Body of pancreas (tissue), 4 donors: ENCODE measurements at places on chromosomes 2 and 18.

GRCh38 chr18:57581301-57581934 lies 5.1 kb downstream of the FECH start:
- no peak for DNase-seq

GRCh38 chr2:25885933-25886332 lies 7.6 kb upstream of the ASXL2 start:
- no peak for DNase-seq

- DNase-seq: no peak
These were observed 339.6 kb downstream of the TRIB2 start for GRCh38 chr2:13056259-13056843.

DNA sequence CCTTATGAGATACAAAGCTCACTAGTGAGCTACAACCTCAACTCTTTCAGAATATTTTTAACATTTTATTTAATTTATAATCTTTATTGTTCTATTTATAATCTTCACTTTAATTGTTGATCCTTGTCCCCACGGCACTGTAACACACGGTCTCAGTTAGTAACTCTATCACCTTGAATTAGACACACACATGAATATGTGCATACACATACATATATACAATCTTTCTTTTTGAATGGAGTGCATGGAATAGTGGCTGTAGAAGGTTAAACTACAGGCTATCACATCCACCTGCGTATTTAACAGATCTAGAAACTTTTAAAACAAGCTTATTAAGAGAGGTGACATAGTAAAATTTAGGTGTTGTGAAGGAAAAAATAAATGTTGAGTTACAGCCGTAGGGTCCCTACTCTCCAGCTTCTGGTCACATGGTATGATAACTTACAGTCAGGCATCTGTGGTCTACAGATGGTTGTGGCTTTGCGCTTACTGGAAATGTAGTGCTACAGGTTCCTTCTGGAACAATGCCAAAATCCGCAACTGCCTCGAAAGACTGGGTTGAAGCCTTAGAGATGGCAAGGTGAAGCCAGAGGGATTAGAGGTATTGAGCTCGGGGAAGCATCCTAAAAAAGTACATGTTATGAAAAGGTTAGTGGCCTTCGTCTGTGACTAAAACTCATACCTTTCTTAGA lies 1324.1 kb upstream of the SLC39A10 start:
- no peak for DNase-seq

DNA sequence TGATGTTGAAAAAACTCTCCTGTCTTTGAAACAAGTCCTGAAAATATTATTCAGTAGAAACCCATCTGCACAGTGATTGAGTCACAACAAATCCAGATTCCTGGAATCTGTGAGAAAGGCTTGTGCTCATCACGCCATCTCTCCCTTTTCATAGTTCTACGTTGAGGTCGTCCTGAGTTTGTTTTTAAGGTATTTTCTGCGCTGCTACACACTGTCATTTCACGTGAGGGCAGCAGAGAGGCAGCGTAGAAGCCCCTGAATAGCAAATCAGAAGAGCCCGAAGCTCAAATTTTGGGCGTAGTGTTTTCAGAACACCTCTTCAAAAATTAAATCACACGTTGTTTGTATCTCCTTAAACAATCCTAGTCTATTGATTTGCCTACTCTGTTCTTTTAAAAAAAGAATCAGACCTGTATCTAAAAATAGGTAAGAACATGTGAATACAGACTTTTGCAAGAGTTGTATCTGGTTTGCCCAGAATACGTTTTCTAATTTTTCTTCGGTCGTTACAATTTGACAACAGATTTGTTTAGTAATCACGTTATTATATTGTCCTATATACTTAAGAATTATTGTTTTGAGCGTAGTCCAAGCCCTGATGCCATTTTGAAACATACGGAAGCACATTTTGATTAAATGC lies 61.6 kb upstream of the SLC38A11 start:
- DNase-seq: peak; percentile 32

DNA sequence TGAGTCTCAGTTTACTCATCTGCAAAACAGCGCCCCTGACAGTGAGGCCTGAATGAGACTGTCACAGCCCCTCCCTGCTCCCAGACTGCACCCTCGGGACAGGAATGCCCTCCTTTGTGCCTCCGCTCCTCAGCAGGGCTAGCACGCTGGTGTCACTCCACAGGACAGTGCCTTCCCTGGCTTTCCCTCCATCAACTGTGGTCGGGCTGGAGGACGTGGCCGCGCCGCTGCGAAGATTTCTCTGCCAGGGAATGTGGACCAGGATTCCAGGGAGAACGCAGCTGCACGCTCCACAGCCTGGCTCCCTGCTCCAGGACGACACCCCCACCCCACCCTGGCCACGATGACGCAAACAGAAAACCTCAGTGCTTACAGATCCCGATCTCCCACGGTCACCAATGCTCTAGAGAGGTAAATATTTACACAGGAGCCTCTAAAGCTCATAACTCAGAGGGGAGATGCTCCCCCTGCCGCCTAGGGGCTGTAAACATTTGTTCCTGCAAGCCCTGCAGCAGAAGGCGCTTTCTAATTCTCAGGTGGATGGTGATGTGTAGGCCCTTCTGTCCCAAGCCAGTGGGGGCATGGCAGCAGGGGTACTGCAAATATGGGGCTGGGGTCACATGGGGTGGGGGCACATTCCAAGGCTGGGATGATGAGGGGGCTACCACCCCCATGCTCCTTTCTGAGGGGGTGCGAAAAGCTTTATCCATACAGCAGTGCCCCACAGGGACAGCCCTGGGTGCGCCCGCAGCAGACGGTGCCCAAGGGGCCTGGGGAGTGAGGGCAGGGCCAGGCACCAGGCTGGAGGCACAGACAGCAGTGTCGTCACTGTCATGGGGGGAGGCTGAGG lies 12.4 kb downstream of the HS6ST1 start:
- peak; percentile 65 for DNase-seq

DNA sequence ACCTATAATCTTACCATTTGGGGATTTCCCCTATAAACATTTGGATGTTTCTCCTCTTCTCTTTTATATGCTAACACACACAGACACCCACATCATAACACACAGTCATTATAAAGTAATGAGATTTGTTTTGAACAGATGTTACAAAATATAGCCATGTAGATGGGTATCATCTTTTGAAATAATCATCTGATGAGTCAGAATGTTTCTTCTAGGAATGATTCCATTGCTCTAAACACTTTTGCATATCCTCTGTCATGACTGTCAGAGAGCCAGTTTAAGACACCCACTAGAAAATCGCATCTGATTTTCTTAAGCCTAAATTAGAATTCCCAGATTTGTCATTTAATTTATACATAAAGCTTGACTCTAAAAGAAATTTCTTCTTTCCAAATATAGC lies 442.6 kb downstream of the CMPK2 start:
- no peak for DNase-seq

- DNase-seq: no peak
These were observed 120.9 kb upstream of the RND3 start for GRCh38 chr2:150608341-150608740.

DNA sequence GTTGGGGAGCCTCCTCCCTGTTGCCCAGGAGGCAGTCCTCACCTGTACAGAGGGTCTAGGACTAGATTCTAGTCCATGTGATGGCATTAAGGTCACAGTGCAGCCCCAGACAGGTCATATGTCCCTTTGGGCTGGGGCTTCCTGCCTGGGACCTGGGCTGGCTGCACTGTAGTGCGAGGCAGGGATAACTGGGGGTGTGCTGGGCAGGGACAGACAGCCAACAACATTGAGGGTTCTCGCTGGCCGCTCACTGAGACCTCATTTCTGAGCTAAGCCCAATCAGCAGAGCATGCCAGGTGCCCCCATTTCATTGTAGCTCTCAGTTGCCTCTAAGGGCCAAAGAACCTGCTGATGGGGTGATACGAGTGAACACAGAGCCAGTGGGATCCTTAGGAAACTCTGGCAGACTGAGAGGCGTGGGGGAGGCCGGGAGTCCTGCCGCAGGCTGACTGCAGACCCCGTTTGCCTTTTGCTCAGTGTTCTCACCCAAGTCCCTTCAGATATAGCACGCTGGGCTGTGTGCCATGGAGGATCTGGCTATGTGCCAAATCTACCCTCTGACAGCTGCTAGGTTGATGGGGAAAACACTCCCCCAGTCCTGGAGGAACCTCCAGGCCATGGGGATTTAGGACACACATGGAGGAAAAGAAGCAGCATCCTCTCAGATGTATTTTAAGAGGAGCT lies 51.9 kb downstream of the DYSF start:
- no peak for DNase-seq

DNA sequence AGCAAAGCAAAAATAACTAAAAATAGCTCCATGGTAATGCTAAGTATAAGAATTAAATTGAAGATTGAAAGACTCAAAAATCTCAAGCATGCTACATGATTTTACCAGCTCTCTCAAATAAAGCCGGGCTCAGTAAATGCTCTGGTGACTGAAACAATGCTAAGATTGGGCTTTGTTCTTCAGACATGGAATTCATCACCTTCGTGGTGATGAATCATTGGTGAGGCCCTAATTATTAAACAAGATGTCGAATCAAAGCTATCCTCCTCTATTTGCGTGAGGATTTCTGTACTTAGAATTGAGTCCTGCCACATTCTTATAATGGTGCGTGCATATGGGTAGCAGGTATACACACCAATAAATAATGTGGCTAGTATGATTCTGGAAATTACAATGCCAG lies 58.8 kb upstream of the LRRTM1 start:
- no peak for DNase-seq

- DNase-seq: no peak
These were observed 92.1 kb downstream of the RPRM start for GRCh38 chr2:153386481-153386897.

- DNase-seq: no peak
These were observed 31.3 kb upstream of the SNED1 start for GRCh38 chr2:240966906-240967680.

GRCh38 chr2:55010149-55010591 lies 40.1 kb downstream of the RTN4 start:
- DNase-seq: peak; percentile 76
